ENCODE measurements at places on chromosomes 2 and 18.

- no peak for DNase-seq
Observed at GRCh38 chr2:199535445-199536177, 77.9 kb upstream of the SATB2 start.

GRCh38 chr2:219469186-219469724 lies 29.4 kb upstream of the GMPPA start:
- DNase-seq, result no peak

- DNase-seq, result peak; percentile 72
Observed at GRCh38 chr2:121284463-121285449, at the start of gene TFCP2L1. TFCP2L1 (minus strand) TSS chr2:121285202; CDS start chr2:121285109, 93 bp downstream.

GRCh38 chr18:45978084-45978483 lies 11.0 kb upstream of the EPG5 start:
- no peak for DNase-seq

- no peak for DNase-seq
Observed at GRCh38 chr2:241948901-241949735, 79.6 kb downstream of the RTP5 start.

GRCh38 chr18:73366713-73367112 lies 498.9 kb upstream of the NETO1 start:
- no peak for DNase-seq

DNA sequence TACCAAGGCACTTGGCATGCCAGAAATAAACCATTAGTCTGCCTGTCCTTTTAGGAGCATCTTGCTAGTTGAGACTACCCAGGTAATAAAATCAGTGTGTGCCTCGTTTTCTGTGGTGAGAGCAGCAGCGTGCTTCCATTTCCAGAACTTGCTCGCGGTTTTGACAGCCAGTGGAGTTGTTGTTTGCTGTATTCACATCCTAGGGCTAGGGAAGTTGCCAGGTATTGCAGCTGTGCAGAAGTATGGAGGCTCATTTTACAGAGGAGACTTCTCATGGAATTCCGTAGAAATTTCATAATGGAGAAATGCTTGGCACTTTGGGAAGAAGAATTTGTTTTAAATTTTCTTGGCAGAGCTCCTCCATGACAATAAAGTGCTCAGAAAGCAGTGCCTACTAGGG lies 1355.1 kb upstream of the ZEB2 start:
- DNase-seq, result no peak

DNA sequence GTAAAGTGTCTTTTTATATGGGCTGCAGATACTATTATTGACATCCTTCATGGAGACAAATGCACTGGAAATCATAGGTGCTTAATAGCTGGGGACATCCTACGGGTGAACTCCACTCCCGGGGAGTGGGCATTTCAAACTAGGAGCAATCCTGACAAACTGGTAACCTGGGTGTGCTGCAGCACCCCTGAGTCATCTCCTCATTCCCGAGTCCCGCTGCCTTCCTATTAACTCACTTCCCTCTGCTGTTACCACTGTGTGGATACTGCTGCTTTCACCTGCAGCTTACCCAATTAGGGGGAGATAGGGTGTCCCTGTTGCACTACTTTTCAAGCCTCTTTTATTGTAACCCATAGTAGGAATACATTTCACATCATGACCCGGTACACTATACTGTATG lies 134.2 kb downstream of the RAPGEF4 start:
- no peak for DNase-seq

DNA sequence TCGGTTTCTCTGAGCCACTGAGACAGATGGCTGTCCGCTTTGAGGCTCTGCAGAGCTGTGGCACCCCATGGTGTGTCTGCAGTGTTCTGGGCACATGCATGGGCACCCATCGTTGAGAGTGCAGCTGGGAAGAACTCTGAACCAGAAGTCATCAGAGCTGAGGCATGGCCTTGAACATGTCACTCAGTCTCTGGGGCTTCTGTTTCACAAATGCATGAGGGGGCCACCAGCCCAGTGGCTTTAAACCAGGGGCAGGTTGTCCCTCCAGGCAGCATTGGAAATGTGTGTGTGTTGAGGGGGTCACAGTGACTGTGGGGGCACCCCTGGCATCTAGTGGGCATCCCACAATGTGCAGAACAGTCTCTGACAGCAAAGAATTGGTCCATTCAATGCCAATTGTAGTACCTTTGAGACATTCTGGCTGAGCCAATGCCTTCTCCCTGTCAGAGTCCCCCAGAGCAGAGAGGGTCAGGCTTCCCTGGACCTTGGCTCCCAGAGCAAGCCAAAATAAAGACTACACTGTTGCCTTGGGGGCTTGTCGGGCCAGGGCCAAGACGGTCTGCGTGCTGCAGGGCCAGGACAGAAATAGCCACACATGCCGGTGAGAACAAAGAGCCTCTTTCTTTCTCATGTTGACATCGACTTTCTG lies 9.3 kb upstream of the PSMD1 start:
- peak; percentile 71 for DNase-seq

GRCh38 chr2:202778217-202778616 lies 93.3 kb downstream of the ICA1L start:
- DNase-seq, result no peak

DNA sequence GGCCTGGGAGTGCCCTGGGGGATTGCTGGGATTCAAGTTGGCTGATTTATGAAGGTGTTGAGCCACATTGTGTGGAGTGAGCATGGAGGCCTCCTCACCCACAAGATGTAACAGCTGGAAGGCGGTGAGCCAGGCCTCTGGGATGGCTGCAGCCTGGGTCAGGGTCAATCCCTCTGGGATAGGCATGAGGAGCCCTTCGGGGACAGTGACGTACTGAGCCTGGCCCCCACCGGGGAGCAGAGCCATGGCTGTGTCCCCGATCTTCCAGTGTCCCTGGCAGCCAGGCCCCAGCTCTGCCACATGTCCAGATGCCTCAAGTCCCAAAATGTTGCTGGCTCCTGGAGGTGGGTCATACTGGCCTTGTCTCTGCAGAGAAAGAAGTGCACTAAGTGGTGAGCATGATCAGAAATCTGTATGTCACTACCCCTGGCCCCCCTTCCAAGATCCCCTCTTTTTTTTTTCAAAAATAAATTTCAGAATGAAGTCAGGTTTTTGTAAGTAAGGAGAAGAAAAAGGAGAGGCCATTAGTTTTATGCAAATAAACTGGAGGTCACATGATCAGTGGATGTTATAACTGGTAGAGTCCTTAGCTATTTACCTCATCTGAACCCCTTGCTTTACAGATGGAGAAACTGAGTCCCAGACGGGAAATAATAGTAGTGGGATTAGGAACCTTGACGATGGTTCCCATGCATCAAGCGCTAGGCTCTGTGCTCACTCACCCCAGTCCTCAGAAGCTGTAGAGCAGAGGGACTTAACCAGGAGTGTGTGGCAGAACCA lies 1.7 kb downstream of the TP53I3 start:
- no peak for DNase-seq

DNA sequence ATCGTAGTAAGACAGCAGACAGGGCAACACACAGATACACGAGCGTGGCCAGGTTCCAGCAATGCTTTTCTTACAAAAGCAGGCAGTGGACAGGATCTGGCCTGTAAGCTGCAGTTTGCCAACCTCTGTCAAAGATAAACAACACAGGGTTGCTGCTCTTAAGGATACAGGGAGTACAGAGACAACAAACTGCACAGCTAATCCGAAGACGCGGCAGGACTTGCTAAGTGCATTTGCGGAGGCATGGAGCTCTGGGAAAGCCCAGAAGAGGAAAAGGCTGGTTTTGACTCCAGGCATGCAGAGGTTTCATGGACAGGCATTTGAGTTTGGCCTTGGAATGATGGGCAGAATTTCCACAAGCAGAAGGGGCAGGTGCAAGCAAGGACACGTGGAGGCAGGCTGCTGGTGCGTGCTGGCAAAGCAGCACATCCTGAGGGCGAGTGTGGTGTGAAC lies 24.4 kb downstream of the SERTAD2 start:
- peak; percentile 62 for DNase-seq

GRCh38 chr2:203732092-203732952 lies 25.9 kb downstream of the CD28 start:
- no peak for DNase-seq

DNA sequence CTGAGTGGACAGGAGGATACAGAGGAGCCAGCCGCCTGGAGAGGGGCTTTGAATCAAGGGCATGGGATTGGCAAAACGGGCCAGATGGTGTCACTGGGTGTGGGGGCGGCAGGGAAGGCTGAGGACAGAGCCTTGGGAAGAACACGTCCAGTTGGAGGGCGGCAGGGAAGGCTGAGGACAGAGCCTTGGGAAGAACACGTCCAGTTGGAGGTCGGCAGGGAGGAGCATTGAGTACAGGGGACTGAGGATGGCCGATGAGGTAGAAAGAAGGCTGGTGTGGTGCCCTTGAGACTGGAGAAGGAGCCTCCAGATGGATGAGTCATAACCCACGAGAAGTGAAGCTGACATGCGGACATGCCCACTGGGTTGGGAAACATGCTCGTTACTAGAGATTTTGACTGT lies 4.5 kb downstream of the HES6 start:
- no peak for DNase-seq

- no peak for DNase-seq
Observed at GRCh38 chr2:48824116-48824515, 68.6 kb upstream of the LHCGR start.

DNA sequence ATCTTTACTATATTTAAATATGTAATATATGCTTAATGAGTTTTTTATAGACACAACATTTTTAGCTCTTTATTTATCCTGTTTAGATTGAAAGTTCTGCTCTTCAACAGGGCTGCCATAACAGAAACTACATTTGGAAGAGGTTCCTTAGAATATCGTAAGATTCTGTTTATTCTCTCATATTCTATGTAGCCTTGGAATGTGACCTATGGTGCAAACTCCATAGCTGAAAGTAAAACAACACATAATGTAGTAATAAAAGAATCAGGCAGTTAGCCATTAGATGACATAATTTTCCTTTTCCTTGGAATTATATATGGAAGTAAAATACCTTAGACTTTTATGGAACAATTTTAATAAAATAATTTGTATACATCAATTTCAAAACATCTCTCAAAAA lies 91.3 kb downstream of the ZNF804A start:
- no peak for DNase-seq

GRCh38 chr2:218327451-218328210 lies 29.0 kb upstream of the CATIP start:
- no peak for DNase-seq

GRCh38 chr18:57439609-57439968 lies 4.4 kb downstream of the ONECUT2 start:
- no peak for DNase-seq

DNA sequence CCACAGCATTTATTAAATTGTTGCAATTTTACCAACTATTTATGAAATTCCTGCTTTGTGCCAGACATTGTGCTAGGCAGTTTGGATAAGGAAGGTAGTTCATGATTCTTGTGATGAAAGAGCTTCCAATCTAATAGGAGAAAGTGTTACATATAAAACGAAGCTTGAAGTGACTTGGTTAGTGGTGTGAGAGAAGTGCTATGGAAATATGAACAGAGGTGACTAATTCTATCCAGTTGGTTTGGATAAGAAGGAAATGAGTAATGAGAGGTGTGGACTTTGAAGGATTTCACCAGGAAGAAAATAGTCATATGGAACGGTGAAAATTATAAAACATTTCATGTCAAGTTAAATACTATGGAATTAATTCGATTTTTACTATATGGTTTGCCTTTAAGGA lies 48.6 kb downstream of the EML6 start:
- DNase-seq, result no peak

DNA sequence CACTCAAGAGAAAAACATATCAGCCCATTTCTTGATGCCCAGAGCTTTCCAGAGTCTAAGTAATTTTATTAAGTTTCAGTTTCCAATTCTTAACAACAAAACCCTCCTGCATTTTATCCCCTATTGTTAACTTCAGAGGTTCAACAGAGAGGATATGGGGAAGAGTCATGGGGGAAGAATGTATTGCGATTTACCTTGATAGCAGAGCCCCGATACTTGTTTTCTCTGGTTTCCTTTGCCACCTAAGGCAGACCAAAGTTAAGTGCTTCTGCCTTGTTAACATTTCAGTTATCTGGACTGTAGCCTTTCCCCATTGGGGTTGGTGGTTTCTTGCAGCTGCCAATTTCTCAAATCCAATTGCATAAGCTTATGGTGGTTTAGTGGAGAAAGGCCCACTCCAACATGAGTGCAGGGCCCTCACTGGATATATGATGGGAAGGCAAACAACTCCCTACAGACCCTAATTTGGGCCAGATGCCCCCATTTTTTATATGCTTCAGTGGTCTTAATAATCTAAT lies 82.0 kb upstream of the ITGB6 start:
- DNase-seq, result no peak

DNA sequence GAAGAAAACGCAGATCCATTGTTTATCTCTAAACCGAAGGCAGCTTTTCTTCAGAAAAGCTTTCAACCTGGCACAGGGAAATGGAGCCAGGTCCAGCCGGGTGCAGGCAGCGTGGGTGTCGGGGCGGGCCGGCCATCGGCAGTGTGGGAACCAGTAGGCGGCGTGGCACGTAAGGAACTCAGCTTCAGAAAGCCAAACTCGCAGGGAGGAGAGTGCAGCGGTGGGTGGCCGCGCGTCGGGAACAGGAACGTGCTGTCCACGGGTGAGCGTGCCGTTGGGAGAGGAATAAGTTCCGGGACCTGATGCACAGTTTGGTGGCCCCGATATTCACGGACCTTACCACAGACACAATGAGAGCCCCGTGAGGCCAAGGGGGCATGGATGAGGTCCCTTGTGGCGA lies 270.4 kb downstream of the TWIST2 start:
- DNase-seq, result no peak

DNA sequence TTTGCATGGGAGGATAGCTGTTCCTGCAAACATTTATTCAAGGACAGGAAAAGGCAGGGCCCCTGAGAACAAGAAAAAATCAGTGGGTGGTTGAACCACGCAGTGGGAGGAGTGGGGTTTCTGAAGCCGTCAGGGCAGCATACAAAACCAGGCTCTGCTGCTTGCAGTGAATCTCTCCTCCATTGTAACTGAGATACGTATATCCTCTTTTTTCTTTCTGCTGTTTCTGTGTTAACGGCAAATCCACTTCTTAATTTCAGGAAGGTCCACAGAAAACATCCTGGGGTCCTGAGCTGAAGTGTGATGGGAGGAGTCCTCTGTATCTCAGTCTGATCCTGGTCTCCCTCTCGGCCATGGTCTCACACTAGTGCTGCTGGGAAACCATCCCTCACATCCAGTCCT lies 27.2 kb upstream of the KCNF1 start:
- no peak for DNase-seq

DNA sequence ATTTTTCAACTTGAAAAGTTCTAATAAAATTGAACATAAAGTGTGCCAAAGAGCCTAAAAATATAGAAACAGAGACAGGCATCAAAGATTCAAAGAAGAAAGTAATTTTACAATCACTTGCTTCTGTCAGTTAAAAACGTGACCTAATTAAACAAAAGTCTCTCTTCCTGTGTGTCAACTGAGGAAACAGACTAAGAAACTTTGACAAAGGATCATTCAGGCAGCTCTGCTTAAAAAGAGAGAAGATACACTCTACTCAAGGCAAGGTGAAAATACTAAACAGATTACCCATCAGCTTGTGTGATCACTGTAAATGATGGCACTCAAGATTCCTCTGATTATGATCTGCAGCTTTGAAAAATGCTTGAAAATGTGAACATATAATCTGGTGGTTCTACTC lies 47.8 kb downstream of the DYM start:
- DNase-seq, result no peak

All from osteocyte (in vitro differentiated cells).